ENCODE measurements at places on chromosomes 4 and X.

DNA sequence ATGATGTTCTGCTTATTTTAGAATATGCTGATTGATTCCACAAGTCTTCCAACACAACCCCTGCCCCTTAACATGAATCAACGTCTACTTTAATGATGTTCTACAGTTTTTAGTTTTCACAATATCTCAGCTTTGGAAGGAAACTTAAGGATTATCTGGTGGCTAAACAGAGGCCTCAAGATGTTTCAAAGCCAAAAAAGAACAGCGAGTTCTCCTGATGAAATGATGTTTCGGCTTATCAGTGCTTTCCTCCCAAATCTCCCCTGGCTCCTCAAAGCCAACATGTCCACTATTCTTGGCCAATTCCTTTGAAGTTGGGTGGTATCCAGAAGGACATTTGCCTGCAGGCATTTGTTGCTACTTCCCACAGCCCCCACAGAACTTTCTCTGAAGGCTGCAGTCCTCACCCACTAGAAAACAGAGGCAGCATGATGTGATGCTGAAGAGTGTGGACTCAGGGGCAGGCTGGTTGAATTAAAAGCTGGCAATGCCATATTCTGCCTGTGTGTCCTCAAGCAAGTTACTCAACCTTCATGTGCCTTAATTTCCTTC, 87.3 kb downstream of the ADGRG4 start:
- no peak for DNase-seq

DNA sequence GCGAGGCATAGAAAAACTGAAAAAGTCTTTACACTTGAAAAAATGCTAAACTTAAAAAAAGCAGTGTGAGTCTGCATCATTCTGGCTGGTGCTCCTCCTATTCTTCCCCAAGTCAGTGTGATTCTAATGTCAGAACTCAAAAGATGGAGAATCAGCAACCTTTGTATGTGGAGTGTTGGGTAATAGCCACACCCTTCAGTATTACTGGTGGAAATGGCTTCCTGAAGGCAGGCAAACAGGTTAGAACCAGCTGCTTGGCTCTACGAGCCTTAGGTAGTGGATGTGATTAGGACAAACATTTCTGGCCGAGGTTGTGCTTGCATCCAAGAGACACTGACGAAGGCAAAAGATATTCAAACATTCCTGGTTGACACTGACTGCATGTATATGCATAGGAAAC, 353.4 kb upstream of the TACR3 start:
- DNase-seq = no peak

- no peak for DNase-seq
Observed at GRCh38 chr4:43987331-43987944, 461.2 kb downstream of the KCTD8 start.

- DNase-seq = no peak
Observed at GRCh38 chrX:107730991-107731766, 44.4 kb downstream of the TSC22D3 start.

DNA sequence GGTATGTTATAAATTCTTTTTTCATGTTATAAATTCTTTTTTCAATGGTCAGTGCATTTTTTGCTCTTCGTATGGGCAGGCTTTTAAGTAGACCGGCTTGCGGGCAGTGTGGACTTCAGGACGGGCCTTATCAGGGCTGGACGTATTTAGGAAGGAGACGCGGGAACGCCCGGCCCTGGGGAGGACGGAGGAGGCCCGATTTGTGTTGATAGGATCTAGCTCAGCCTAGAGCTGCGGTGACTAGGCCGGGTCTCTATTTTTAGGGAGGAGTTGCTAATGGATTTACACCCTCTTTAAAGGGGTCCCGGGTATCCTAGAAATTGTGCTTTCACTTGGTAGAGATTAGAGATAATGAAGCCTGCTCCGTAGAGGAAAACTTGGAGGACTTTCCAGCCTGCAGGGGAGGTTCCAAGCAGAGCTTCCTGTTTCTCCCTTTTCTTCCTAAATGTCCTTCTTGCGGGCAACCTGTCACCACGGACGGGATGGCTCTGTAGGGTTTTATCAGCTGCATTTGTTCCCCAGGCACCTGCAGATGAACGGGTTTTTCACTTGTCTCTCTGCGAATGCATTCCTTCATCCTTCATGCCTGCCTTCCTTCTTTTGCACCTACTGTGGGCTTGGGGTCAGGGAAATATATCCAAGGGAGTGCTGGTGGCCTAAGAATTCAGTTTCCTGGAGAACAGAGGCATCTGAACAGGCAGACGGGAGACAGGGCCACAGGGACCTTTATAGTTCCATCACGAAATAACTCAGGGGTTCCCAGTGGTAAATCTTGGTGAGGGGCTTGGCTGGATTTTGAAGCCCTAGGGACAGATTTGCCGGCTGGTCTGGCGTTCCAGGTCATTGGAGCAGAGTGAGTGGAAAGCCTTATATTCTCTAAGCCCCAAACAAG, 1.4 kb downstream of the CD99 start:
- DNase-seq = no peak

DNA sequence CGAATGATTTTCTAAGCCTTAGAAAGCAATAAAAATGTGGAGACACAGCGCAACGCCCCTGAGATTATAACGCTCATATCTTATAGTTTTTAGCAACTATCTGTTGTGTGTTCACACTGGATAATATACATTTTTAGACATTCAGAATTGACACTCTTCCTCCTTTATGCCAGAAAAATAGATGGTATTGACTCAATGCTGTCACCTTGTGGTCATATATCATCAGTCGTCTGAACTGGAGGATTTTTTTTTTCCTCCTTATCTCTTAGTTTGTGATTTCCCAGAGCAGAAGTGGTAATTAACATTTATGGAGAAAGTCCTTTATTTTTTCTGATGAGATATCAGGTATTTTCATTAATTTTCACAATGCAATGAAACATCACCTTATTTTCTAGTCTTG, 759.6 kb downstream of the RAB28 start:
- no peak for DNase-seq

- DNase-seq = peak; percentile 30
Observed at GRCh38 chr4:93394545-93395081, 433.9 kb upstream of the ATOH1 start.

GRCh38 chr4:15500701-15501100, 31.0 kb downstream of the CC2D2A start:
- no peak for DNase-seq

DNA sequence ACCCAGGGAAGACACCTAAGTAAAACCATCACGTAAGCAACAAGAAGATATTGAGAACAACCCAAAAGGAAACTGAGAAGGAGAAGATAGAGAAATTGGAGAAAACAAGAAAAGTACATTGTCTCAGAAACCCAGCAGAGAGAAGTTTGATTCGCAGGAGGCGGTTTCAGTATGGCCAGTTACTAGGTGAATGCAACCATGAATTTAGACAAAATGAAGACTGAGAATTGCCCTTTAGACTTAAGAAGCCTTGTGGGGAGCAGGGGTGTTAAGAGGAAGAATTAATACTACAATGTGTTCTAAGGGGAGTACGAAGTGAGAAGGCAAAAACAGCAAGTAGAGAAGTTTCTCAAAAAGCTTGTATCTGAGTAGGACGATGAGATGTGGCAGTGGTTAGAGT, 229.3 kb upstream of the NEIL3 start:
- DNase-seq = no peak

- DNase-seq = no peak
Observed at GRCh38 chr4:61918987-61919386, 718.9 kb downstream of the ADGRL3 start.

GRCh38 chr4:117893207-117893606, 141.1 kb upstream of the NDST3 start:
- no peak for DNase-seq

GRCh38 chr4:175034986-175035705, 117.0 kb downstream of the ADAM29 start:
- DNase-seq = no peak

- no peak for DNase-seq
Observed at GRCh38 chr4:3189459-3189858, 59.5 kb upstream of the MSANTD1 start.

Data from AG09319 (cell line).